ENCODE measurements at places on chromosomes 1 and 21.

DNA sequence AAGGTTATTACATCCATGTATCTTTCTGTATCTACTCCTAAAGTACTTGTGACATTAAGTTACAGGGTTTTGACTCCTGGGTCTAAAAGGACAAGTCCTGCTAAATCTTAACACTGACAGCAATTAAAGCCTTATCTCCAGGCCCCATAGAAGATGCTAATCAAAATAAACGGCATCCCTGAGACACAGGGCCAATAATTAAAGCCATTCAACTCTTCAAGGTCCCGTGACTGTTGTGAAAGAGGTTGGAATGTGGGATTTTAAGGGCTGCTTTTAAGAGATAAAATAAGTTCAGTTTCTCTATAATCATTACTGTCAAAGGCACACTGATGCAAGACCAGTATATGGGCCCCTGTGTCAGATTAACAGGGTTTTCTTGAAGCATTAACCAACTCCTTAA is 8.3 kb downstream of the DNAI4 start:
- peak; percentile 23 for DNase-seq

DNA sequence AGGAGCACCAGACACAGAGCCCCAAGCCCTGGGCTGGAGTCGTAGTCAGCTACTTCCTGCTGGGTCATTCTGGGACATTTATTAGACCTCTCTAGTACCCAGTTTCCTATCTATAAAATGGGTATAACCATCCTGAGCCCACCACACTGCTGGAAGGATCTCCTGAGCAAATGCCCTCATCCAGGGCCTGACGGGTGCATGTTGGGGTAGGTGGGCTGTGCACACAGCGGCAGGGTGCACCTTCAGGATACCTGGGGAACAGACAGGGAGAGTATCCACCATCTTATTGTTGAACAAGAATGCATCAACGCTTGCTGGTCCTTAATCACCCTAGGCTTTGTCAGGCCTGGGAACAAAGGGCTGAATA is 191.0 kb downstream of the HIVEP3 start:
- DNase-seq = no peak

- no peak for DNase-seq
These were observed 100.1 kb upstream of the GADD45A start for GRCh38 chr1:67584938-67585337.

GRCh38 chr1:116154536-116154935 is 43.3 kb downstream of the MAB21L3 start:
- no peak for DNase-seq

DNA sequence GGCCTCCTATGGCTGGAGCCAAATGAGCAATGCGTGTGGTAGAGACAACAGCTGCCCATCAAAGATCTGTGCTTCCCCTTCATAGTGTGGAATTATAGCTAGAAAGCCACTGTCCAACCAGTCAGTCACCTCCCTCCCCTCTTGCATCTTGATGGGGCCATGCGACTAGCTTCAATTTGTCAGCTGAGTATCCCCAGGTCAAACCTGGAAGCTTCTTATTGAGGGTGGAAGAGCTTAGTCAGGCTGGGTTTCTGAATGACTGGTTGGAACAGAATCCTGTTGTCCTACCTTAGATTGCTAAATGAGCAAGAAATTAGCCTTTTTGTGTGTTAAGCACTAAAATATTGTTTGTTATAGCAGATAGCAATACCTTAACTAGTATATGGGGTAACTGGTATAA is 625.4 kb downstream of the PTPRC start:
- no peak for DNase-seq

GRCh38 chr1:6028042-6028850 is 17.4 kb upstream of the KCNAB2 start:
- DNase-seq = no peak

- DNase-seq = peak; percentile 12
These were observed 183.5 kb downstream of the PATJ start for GRCh38 chr1:61925591-61926298.

DNA sequence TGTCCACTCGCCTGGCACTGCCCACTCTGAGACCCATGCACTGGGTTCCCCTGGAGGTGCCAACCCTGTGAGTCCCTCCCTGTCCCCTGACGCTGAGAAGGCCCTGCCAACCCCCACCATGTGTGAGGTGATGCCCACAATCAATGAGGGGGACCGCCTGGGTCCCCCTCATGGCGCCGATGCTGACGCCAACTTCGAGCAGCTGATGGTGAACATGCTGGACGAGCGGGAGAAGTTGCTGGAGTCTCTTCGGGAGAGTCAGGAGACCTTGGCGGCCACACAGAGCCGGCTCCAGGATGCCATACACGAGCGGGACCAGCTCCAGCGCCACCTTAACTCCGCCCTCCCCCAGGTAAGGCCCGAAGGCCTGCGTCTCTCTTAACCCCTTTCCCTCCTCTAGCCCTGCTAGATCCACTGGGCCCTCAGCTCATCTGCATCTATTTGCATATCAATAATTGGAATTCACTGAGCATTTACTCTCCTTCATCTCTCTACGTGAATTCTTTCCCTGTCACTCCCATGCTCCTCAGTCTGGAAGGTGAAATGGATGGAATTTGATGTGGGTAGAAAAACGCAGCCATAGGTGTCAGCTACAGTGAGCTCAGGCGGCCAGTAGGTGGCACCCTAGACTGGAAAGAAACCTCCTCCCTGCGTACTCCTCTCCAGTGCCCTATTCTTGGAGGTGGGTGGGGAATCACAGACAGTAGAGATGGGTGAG is 12.8 kb downstream of the PPFIA4 start:
- DNase-seq = peak; percentile 88

DNA sequence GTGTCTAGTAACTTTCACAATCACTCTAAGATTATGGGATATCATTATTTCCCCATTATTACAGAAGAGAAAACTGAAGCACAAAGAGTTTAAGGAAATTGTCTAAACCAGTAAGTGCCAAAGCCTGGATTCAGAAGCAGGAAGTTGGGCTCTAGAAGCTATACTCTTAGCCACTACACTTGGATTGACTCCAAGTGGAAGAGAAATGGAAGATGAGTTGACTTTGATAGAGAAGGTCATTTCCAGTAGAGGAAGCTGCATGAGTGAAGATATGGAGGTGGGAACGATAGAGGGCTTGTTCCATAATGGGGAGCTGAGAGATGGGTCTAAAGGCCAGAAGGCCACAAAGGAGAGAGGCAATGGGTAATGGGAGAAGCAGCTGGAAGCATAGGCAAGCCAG is 11.7 kb upstream of the TDRD10 start:
- DNase-seq = no peak

DNA sequence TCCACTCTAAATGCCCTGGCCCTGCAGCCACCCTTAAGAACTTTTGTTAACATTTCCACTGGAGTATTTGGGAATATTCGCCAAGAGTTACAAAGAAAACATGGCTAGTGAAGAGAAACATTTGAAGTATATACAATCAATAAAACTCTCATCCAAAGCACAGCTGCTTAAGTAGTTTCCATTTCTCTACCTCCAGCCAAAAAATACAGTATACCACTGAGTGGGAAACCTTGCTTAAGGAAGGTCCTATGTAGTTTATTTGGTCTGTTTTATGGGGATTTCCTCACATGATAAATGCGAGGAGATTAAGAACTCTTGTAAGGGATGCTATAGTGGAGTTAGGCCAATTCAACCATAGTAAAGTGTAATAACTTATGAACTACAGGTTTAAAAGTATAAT is 382.5 kb downstream of the NEGR1 start:
- no peak for DNase-seq

DNA sequence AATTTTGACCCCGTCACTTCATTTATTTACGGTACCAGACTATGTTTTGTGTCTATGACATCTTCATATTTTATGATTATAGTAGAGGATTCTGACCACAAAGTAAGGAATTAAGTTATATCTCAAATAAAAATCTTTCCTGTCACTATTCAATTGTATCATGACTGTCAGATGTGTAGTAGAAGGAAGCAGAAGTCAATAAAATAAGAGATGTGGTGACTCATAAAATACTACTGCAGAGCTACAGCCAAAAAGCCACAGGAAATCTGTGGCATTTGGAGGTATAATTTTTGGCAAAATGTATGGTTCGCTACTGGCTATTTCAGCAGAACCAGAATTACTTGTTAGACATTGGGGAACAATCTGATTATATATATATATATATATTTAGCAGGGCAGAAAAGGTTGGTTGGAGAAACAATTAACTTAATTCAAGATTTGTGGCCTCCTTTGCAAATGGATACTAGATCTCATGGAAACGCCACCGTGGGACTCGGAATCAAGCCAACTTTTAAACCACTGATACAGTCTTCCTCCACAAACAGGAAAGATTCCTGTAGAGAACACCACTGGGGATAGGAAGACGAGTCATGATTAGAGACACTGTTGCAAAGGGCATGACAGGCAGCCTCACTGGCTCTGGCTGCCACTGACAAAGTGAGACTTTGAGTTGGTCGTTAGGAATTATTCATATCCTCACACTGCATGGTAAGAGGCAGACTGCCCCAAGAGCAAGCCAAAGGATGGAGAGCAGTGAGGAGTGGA is 5.1 kb downstream of the FCRL2 start:
- no peak for DNase-seq

- DNase-seq = no peak
These were observed 195.2 kb upstream of the JUN start for GRCh38 chr1:58979086-58979485.

- peak; percentile 50 for DNase-seq
These were observed 42.8 kb upstream of the SIM2 start for GRCh38 chr21:36656138-36656537.

GRCh38 chr1:6276811-6277555 is 16.1 kb upstream of the GPR153 start:
- DNase-seq = no peak

DNA sequence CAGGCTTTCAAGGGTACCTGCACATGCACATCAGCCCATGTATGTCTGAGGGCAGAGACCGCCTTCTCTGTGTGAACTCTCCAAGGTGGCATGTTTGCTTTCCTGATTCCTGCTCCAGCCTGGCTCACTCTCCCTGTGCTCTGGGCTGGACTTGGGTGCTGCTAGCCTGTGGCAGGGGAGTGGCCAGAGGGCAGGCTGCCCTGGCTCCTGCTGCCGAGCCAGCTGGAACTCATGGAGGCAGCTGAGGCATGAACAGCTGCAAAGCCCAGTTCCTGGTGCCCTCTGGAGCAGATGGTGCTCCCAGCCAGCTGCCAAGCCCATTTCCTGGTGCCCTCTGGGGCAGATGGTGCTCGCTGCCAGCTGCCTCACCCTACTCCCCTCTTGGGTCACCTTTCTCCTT is 7.6 kb downstream of the UBL4B start:
- no peak for DNase-seq

GRCh38 chr1:67888216-67889106 is 55.2 kb upstream of the GNG12 start:
- DNase-seq = no peak

- DNase-seq = no peak
These were observed 5.2 kb downstream of the GRIK3 start for GRCh38 chr1:37028981-37029617.

GRCh38 chr1:70486676-70487458 is 75.8 kb downstream of the CTH start:
- peak; percentile 41 for DNase-seq

GRCh38 chr1:97849345-97850340 is 71.2 kb downstream of the DPYD start:
- peak; percentile 12 for DNase-seq

GRCh38 chr1:37513795-37514349 is 694 bp downstream of the MEAF6 start:
- peak; percentile 81 for DNase-seq

DNA sequence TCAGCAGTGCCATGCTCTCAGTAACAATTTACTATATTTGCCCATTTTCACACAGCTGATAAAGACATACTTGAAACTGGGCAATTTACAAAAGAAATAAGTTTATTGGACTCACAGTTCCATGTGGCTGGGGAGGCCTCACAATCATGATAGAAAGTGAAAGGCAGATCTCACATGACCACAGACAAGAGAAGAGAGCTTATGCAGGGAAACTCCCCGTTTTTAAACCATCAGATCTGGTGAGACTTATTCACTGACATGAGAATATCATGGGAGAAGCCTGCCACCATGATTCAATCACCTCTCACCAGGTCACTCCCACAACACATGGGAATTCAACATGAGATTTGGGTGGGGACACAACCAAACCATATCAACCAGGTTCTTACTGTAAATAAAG is 112.1 kb upstream of the C1orf87 start:
- no peak for DNase-seq
